Activated B cell treated with CpG ODN at 0.5 μM for 24 hours (primary cell): ENCODE measurements at places on chromosomes 4 and X. TPM values are rescaled to one million over a fixed set of nuclear protein-coding genes. Genes with fewer than 3 reads are reported as not detected.

DNA sequence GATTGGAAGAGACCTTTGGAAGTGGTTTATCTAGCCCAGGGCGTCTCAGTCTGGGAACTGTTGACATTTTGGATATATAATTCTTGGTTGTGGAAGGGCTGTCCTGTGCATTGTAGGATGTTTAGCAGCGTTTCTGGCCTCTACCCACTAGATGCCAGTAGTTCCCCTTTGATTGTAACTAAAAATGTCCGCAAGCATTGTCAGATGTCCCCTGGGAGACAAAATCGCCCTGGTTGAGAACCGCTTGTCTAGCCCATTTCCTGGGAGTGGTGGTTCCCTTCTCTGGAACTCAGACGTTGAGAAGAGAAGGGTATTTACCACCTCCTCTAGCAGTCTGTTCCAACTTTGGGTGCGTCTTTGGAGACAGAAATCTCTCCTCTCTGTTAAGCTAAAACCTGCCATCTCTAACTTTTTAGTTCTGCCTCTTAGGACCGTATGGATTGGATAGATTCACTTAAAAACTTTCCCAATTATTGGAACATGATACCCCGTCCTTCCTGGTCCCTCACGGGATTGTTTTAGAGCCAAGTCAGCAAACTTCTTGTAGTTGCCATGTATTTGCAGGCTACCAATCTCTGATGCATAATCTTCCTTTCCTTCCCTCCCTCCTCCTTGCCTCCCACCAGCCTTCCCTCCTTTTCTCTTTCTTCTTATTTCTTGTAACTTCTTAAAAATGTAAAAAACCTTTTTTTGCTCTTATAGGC lies 13.9 kb downstream of the TMEM165 start:
- DNase-seq, result no peak

DNA sequence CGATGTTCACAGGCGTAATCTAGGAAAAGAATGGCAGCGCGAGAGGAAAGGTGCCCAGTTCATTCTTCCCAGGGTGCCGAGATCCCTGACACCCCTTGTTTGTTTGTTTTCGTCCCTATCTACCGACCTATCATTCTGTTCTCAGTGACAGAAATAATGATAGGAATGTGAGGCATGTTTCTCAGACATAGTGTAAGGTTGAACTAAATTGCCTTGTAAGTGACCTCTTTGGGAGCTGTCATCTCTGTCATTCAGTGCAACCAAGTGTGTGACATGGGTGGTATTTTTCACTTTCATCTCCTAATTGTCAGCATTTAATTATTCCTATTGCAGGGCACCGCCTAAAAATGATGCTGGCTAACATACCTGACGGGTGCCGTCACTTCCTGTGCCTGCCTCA lies 24.4 kb downstream of the CLDN22 start:
- no peak for DNase-seq

DNA sequence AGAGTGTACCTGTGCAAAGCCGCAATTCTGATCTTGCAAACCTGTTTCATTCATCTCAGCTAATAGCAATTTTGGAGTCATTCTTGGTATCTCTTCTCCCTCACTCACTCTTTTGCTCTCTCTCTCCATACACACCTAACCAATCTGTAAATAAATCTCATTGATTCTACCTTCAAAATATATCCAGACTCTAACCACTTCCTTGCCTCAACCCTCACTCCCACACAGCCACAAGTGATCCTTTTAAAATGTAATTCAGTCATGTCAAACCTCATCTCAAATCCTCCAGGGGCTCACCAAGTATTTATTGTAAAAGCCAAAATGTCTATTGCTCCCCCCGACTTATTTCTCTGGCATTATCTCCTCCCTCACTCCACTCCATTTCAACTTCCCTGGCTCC lies 51.7 kb upstream of the SLC10A4 start:
- DNase-seq, result no peak

DNA sequence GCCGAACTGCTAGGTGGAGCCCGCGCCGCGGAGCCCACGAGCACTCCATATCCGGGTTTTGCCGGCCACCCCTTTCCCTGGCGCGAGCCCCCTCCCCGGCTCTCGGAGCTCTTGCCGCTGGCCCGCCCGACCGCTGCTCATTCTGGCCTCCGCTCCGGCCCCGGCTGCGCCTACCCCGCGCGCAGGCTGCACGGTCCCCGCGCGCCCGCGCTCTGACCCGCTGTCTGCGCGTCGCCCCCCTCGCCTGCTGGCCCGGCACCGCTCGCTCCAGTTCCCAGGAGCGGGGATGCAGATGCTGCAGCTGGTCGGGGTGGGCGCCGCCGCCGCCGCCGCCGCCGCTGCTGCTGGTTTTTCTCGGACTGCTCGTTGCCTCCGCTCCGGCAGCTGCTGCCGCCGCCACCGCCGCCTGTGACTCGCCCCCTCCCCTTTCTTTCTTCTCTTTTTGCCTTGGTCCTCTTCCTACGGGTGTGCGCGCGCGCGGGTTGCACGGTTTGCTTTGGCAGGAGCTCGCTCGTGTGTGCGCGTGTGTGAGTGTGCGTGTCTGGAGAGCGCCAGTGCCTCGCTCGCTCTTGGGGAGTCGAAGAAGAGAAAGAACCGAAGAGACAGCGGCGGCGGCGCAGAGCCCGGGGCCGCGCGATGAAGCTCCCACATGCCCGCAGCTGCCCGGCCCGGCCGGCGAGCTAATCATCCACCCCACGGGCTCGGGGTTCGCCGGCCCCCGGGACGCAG lies at the start of gene ADGRL3:
TSS of gene ADGRL3 (plus strand) at position 140 of the 729 bp plus-strand sequence.
- DNase-seq, result no peak

The BEX5 gene
- total RNA-seq, result 0.61 and 1.2 TPM in 2 replicates

DNA sequence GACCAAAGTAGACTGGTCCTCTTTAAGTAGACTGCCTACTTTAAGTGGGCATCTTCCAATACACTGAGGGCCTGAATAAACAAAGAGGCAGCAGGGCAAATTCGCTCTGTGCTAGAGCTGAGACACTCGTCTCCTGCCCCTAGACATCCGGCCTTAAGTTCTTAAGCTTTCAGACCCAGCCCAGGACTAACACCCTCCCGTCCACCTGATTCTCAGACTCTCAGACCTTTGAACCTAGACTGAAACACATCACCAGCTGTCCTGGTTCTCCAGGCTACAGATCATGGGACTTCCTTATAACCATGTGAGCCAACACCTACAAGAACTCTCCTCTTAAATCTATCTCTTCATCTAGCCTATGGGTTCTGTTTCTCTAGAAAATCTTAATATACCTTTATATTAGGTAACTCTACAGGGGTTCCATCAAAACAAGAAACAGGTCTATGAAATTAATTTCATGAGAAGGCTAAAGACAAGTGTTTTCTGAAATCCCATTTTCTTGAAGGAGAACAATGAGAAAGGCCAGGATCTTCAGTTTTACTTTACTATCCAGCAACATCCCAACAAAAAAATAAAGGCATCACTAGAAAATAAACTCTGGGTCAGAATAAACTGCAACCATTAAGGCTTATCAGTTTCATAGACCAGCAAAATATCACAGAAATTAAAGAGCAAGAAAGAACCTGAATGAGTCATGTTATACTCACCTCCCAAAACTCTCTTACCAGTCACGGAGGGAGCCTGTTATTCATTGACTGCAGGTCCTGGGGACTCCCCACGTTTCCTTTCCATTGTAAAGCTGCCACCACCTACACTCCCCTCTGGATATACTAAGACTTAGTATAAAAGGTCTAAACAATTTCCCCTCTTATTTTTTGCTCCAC lies 14.8 kb downstream of the ADGRA3 start:
- DNase-seq, result no peak

- no peak for DNase-seq
These were observed 111.2 kb upstream of the ZNF827 start for GRCh38 chr4:146049802-146050201.

The DUX4 gene
- not detected in 2 replicates for total RNA-seq

- no peak for DNase-seq
These were observed 74.9 kb upstream of the SCML1 start for GRCh38 chrX:17662391-17662790.

GRCh38 chr4:5712517-5712916 lies 1.5 kb downstream of the EVC start:
- DNase-seq, result no peak

- no peak for DNase-seq
These were observed 69.4 kb upstream of the ACSL1 start for GRCh38 chr4:184895012-184895695.

DNA sequence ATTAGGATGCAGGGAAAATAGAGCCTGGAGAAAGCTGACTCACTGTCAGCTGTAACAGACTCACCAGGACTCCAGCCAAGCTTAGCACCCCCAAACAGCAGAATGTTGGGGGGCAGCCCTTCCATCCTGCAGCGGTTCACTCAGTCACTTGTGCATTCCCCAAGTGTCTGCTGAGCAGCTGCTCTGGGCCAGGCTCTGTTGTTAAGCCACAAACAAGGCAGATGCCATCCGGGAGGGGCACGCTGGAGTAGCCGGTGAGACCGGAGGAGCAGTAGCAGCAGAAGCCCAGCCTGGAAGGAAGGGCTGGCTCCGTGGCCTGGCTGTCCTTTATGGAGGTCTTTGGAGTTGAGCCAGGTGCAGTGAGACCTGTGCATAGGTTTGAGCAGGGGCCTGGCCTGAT lies 22.0 kb downstream of the CCNQ start:
- no peak for DNase-seq

The SASH3 gene
- 209 TPM in 2 replicates for total RNA-seq

The ALB gene
- total RNA-seq, result not detected in 2 replicates

DNA sequence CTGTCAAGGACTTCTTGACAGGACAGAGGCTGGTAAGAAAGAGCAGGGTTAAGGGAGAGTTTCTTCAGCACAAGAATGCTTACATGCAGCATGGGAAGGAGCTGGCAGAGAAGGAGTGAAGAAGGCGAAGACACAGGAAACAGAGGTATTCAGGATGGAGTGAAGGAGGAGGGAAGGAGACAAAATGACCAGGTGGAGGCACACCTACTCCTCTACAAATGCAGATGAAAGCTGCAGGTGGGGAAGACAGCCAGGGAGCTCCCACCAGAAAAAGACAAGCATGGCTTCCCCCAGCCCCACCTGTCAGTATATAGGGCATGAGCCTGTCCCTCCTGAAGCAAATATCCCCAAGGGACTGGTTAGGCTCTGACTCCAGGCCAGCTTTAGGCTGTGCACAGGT lies 29.6 kb upstream of the NKRF start:
- no peak for DNase-seq

DNA sequence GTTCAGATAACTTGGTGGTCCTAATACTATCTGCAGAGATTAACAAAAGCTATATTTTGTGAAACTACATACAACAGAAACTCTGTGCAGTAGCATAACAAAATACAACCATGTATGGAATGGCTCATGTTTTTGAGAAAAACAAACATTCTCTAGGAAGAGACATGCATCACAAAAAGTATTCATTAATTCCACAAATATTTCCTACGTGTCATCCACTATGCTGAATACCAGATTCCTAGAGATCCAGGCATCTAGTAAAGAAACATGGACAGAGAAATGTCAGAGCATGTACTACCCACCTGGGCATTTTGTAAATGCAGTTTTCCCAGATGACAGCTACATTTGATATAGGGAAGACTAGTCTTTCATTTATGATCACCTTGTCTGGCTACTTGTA lies 248.1 kb downstream of the OPHN1 start:
- DNase-seq, result no peak

- DNase-seq, result no peak
These were observed 31.6 kb downstream of the SYNPO2 start for GRCh38 chr4:118920247-118920646.

DNA sequence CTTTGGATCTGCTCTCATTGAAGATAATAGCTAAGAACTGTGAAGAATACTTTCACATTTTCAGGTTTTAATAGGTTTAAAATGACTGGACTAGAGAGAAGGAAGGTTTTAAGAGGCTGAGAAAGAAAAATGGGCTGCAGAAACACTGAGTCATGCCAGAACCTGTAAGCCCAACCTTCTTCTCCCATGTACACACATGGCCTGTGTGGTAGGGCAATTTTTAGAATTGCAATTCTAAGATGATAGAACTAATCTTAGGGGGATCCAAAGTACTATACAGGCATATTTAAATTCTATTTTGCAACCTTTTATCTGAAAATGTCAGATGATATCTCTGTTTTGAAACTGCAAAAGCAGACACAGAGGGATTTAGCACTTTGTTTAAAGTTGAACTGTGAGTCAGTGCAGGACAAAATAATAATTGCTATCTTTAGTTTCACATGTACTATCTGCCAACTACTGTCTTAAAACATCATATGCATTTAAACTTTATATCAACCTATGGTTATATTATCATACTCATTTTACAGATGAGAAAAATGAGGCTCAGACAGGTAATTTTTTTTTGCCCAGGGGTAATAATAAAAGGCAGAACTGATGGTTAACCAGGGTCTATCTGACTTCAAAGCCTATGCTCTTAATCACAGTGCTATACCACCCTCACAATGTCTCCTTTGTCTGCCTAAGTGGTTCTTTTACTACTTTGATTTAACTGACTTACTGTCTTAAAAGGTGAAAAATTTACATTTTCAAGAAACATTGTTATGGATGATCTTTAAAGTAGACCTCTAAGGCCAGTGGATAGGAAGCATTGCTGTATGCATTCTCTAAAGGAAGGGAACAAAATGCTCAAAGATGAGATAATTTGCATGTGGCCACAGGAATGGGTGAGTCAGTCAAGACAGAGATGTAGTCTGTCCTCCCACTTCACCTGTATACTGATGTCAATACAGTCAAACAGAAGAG lies 4.3 kb downstream of the TMPRSS11E start:
- no peak for DNase-seq

GRCh38 chr4:159757499-159757898 lies 654.6 kb downstream of the RAPGEF2 start:
- DNase-seq, result no peak

GRCh38 chrX:37958525-37959211 lies 47.7 kb upstream of the SYTL5 start:
- no peak for DNase-seq

- DNase-seq, result no peak
These were observed 11.8 kb downstream of the AMBN start for GRCh38 chr4:70603856-70604255.

GRCh38 chr4:62126064-62126732 lies 926.1 kb downstream of the ADGRL3 start:
- DNase-seq, result no peak

DNA sequence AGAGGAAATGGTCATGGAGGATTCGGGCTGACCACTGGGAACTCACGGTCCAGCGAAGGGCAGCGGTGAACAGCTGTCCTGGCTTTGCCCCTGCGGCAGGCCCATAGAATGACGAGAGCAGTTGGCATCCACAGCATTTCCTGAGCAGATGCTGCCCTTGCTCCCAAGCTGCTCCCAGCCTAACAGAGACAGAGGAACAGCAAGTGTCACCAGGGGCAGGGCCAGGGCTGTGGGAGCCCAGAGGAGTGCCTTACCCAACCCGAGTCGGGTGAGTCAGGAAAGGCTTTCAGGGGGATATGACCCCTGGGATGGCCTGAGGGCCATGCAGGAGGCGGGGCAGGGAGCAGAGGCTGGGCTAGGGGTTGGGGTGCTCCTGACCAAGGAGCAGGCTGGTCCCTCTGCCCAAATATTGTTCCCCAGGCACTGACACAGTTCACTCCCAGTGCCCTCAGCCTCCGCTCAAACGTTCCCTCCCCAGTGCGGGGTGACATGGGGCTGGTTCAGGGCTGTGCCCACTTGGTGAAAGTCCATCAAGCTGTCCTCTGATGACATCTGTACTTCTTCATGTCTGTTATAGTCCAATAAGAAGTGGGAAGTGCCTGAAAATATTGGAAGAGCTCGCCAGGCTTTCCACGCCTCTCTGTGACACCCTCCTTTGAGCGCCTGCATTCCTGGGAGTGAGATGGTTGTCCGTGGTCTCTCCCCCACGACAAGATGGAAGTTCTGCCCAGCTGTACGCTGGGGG lies 64.7 kb upstream of the GPR78 start:
- no peak for DNase-seq
